ENCODE measurements at places on chromosomes 3 and 15.

DNA sequence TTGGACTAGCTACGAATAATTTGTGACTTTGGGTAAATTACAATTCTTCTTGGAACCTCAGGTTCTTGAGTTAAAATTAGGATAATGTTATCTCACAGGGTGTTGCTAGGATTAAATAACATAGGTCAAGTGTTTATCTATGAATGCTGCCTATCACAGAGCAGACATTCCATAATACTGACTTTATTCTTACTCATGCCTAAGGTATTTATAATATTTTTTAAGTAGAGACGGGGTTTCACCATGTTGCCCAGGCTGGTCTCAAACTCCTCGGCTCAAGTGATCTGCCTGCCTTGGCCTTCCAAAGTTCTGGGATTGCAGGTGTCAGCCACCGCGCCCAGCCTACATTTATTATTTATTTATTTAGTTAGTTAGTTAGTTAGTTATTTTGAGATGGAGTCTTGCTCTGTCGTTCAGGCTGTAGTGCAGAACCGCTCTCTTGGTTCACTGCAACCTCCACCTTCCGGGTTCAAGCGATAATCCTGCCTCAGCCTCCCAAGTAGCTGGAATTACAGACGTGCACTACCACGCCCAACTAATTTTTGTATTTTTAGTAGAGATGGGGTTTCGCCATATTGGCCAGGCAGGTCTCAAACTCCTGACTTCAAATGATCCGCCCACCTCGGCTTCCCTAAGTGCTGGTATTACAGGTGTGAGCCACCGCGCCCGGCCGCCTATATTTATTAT is 741 bp upstream of the ZNF106 start:
- no peak for DNase-seq

GRCh38 chr3:178671791-178672190 is 135.6 kb downstream of the KCNMB2 start:
- no peak for DNase-seq

GRCh38 chr3:23738944-23739343 is 66.8 kb upstream of the UBE2E1 start:
- no peak for DNase-seq

DNA sequence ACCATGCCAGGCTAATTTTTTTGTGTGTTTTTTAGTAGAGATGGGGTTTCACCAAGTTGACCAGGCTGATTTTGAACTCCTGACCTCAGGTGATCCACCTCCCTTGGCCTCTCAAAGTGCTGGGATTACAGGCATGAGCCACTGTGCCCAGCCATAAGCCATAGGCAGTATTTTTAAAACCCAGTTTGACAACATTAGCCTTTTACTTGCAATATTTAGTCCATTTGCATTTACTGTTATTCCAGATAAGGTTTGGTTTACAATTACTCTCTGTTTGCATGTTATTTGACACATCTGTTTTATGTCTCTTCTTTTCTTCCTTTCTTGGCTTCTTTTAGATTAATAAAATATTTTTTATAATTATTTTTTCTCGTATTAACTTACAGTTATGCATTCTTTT is 83.6 kb upstream of the EPHB3 start:
- no peak for DNase-seq
